CD4-positive, alpha-beta T cell treated with Interleukin-4 for 4 hours (primary cell): ENCODE measurements at places on chromosomes 12 and 14.

- DNase-seq = no peak
These were observed 174.9 kb downstream of the LRRK2 start for GRCh38 chr12:40399656-40400055.

DNA sequence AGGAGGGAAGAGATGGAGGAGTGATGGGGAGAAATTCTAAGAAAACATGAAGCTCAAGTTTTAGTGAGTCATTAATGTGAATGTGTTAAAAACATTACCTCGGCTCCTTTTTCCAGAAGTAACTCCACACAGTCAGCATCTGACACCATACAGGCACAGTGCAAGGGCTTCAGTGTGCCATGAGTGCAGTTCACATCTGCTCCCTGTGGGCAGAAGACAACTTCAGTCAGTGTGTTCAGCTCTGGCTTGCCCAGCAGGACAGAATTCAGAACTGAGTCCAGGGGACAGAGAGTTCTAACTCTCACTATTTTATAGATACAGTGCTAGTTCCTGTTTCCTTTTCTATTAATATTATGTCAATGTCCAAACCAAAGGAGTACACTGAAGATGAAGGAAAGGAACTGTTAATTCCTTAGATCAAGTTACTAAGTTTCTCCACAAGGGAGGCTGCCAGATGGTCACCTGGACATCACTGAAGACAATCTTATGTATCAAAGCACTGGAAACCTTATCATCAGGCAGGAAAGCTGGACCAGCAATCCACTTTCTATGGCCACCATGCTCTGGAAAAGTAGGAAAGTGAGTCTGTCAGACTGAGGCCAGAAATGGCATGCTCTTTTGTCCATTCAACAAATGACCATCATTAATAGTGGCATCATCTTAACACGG is 6.1 kb downstream of the ASB8 start:
- DNase-seq = no peak

DNA sequence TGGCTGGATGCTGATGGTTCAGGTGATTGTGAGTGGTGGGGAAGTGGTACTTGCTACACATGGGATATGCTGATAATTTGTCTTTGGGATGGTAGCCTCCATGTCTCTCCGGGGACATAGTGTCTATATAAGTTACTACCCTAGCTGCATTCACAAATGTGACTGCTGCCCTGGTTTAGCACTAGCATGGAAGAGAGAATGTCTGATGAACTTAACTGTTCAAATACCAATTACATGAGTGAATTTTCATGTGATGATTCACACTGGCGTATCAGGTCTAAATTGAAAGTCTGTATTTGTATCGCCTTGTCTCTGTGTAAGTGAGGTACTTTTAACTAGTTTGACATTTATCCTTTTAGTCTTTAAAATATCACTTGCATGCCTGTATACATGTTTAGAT is 34.4 kb downstream of the ATF7IP start:
- DNase-seq = peak; percentile 65

DNA sequence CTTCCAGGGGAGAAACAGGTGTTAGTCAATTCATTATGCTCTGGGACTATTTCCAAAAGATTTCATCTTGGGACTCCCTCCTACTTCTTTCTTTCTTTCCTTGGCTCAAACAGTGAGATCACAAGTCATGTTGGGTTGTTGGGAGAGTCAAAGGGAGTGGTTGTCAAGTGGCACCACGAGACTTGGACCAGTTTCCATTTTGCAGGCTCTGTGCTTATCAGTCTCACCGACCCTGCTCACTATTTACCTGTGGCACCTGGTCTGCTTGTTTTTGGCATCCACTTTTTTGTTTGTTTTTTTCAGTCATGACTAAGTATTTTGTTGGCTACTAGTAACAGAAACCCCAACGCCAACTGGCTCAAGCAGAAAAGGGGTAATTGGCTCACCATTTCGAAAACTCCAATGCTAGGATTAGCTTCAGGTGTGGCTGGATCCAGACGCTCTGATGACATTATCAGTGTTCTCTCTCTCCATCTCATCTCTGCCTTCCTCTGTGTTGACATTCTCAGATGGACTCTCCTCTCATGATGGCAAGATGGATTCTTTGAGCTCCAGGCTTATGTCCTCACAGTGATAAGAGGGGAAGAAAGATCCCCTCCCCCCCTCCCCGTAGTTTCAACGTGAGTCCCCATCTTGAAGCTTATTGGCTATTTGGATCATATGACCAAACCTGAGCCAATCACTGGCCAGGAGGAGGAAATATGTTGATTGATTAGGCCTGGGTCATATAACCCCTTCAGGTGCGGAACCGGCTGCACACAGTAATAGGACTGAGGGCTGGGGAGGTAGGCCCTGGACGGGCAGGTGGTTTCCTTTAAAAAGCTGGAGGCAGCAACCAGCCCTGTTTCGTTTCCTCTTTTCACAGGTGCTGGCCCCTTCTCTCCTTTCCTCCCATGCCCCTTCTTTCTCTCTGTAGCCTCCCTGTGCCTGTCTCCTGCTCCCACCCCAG is 84.2 kb downstream of the AACS start:
- no peak for DNase-seq

- DNase-seq = no peak
These were observed 194.3 kb upstream of the DAAM1 start for GRCh38 chr14:58994130-58994529.

DNA sequence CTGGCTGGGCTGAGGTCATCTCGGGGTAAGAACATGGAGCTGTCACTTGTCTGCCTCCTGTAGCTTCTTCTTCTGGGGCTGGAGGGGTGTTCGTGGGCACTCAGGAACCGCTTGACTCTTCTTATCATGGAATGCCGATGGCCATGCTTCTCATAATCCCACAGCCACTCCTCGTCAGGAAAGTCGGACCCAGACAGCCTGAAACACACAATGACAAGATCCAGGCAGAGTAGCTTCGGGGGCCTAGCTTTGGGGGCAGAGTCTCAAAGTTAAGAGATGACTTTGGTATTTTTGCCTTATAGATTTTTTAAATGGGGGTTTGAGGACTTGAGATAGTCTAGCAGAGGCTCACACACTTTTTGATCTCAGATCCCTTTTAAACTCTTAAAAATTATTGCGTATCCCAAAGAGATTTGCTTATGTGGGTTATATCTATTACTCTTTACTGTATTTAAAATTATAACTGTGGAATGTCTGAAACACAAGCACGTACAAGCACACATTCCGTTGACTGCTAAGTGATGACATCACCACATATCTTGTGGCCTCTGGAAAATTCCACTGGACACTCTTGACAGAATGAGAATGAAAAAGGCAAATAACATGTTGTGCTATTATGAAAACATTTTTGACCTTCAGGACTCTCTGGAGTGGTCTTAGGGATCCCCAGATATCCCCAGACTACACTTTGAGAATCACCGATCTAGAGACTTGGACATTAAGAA is 43.3 kb downstream of the BEST3 start:
- no peak for DNase-seq

DNA sequence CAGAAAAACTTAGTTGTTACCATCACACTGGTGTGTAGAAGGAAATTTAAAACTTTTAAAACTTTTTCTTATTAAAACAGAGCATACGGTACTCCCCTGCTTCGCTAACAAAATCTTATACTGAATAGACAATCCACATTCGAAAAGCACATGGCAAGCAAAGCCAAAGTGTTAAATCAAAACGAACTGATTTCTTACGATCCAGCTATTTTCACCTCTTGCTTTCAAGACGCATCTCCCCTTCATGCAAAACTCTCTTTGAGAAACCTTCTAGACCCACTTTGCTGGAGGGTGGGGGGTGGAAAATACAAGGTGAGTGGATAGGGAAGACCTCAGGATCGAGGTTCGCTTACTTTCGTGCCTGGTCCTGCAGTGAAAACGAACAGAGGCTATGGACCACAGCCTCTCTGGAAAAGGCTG is 328 bp downstream of the INTS13 start:
- DNase-seq = peak; percentile 10

GRCh38 chr12:115223991-115224390 is 540.0 kb upstream of the TBX3 start:
- no peak for DNase-seq

GRCh38 chr14:88227693-88228092 is 95.4 kb downstream of the KCNK10 start:
- DNase-seq = no peak

DNA sequence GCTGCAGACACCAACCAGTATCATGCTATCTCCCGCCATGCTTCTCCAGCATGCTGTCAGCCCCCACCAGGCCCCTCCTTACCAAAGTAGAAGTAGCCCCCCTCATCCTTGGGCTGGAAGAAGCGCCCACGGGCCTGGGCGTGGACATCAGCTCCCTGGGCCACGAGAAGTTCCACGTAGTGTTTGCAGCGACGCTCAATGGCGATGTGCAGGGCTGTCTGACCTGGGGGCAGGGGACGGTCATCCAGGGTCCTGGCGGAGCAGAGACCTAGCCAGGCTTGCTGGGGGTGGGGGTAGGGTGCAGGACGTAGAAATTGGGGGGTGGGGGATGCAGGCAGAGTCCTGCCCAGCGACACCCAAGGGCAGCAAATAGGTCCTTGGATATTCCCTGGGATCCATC is 32.7 kb downstream of the TRPV4 start:
- DNase-seq = no peak

- DNase-seq = no peak
These were observed 14.0 kb upstream of the PTGDR start for GRCh38 chr14:52253503-52253902.

DNA sequence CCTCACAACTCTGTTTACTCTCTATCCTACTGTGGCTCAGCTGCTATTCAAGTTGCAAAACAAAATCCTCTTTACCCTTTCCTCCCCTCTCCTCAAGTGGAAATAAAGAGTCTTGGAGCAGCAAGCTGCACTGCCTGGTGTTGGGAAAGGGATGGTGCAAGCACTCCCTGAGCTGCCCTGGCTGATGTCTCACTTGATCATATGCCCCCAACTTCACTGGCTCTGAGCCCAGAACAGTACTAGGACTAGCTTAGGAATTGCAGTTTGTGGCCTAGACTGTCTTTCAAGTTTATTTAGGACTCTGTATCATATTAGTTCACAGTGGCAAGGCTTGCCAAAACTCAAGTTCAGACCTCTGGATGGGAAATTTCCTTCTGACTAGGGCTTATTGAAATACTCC is 1683.8 kb upstream of the SEL1L start:
- DNase-seq = no peak

- DNase-seq = peak; percentile 63
These were observed 17.6 kb upstream of the RNASE3 start for GRCh38 chr14:20873370-20874177.

- no peak for DNase-seq
These were observed 506.4 kb downstream of the PRKD1 start for GRCh38 chr14:29421156-29421728.

DNA sequence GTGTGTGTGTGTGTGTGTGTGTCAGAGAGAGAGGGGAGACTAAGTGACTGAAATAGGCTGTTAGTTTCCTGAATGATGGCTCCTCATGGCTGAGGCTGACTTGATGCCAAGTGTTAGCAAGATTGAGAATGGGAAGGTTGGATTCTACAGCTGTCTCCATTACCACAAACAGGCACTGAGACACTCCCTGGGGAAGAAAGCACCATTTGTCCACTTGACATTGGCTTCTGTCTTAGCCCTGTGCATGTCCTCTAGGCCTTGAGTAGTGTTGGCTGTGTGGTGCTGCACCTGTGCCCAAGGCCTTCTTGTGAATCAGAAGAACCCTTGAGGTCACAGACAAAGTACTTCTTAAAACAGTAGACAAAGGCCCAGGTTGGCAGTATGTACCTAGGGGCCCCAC is 15.6 kb downstream of the ERG28 start:
- DNase-seq = no peak

DNA sequence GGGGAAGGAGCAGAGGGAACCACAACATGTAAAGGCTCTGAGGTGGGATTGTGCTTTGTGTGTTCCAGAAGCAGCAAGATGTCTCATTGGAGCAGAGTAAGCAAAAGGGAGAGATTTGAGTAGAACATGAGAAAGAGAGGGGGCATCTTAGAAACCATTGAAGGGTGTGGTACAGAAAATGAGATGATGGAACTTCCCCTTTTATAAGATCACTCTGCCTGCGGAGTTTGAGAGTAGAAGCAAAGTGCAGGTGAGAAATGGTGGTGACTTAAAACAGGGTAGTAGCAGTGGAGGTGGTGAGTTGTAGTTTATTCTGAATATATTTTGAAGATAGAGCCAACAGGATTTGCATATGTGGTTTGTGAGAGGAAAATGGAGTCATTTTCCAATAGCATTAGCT is 56.0 kb downstream of the FBXO34 start:
- peak; percentile 37 for DNase-seq

DNA sequence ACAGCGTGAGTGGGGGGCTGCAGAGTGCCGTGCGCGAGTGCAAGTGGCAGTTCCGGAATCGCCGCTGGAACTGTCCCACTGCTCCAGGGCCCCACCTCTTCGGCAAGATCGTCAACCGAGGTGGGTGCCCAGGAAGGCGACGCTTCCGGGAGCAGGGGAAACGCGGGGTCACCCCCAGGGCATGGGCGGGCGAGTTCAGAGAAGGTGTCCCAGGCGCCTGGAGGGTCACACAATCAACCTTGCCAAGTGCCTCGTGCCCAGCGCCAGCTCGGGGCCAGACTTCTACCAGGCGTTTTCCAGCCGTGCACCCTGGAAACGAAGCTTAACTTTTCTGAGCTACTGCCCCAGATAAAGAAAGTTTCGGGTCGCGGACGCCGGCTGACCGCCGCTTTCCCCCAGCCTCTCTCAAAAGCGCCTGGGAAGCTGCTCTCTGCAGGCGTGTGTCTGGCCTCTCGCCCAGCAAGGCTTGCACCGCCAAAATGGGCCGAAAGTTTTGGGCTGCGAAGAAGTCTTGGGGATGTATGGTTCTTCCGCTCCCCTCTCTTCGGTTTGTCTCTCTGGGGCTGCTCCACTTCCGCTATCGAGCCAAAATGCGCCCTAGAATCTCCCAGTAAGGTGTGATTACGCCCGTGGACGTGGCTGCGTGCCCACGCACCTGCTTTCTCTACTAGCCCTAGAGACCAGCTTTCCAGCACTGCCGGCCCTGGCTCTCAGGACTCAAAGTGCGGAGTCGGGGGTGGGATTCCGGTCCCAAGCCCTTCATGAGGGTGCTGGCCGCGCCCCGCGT is 1.7 kb downstream of the WNT1 start:
- DNase-seq = peak; percentile 43

DNA sequence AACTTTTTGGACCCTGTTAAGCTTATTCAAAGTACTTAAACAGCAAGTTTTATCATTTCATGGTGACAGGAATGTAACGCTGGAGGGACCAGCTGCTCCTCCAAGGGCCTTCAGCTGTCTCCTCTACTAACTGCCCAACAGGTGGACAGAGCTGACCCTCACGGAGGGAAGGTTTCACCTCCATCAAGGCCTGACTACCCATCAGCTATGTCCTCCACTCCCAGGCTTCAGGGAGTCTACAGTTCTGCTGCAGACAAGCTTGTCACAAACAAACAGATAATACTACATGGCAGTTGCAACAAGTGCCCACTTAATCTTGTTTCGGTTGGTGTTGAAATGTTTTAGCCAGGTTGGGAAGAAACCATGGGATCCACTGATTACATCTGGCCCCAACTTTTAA is 175.1 kb downstream of the TTC7B start:
- no peak for DNase-seq

- DNase-seq = no peak
These were observed 4.5 kb downstream of the ALKBH2 start for GRCh38 chr12:109088818-109089217.

DNA sequence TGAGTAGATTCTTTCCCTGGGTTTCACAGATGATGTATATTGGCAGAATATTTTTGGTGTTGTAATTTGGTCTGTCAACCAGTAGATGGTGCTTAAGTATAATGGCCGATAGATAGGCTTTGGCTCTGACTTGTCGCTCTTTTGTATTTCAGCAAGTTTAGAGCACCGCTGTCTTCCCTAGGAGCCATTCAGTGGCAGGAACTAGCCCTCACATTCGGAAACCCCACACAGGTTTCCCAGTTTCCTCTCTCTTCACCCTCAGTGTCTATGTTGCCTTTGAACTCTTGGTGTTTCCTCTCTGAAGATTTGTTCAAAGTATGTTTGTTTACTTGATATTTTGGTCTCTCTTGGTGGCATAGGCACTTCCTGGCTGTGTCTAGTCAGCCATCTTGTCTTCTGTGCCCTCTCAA is 102.2 kb downstream of the GPHN start:
- peak; percentile 9 for DNase-seq
